Osteocyte (in vitro differentiated cells): ENCODE measurements at places on chromosomes 5 and 9. TPM values are rescaled to one million over a fixed set of nuclear protein-coding genes. Genes with fewer than 3 reads are reported as not detected.

CCDC192 gene
- not detected in 2 replicates for total RNA-seq

NEK6 gene
- 111 and 115 TPM in 2 replicates for total RNA-seq

SLC34A1 gene
- total RNA-seq = not detected in 2 replicates

IFNA13 gene
- total RNA-seq = not detected in 2 replicates

MEIKIN gene
- total RNA-seq = not detected in 2 replicates

- DNase-seq = no peak
Measured at GRCh38 chr9:117249799-117250198, 165.1 kb downstream of the ASTN2 start.

DNA sequence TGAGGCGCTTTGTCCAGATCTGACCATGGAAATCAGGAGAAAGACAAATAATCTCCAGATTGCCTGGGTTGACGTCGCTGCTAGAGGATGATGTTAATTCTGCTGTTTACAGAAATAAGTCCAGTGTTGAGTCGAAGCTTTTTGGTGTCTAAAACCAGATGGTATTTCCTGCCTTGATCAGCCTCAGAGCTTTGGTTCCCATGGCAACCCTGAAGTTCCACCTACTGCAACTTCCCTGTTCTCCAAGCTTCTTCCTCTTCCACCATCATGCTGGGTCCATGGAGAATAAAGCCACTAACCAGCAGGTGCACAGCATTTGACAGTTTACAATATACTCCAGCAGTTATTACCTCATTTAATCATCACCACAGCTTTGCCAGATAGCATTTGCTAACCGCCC lies 18.0 kb upstream of the GABBR2 start:
- DNase-seq = no peak

- DNase-seq = no peak
Measured at GRCh38 chr5:142720641-142721271, 34.9 kb upstream of the FGF1 start.
